ENCODE measurements at places on chromosomes 12 and 14.

- no peak for DNase-seq
- no peak overlapping the region for H3K4me3 ChIP-seq
- H3K4me1 ChIP-seq = no peaks in the 10 kb centered on the region
Observed at GRCh38 chr12:91129662-91130362, 18.5 kb upstream of the LUM start.

GRCh38 chr12:73181244-73181643, 909.1 kb downstream of the TRHDE start:
- no peaks in the 10 kb centered on the region for H3K27me3 ChIP-seq
- no peaks in the 10 kb centered on the region for H3K4me1 ChIP-seq
- H3K27ac ChIP-seq = no peak overlapping the region
- H3K4me3 ChIP-seq = no peak overlapping the region
- H3K36me3 ChIP-seq = no peaks in the 10 kb centered on the region

- H3K4me1 ChIP-seq = no peaks in the 10 kb centered on the region
- no peak overlapping the region for H3K27ac ChIP-seq
- H3K4me3 ChIP-seq = no peak overlapping the region
- no peaks in the 10 kb centered on the region for H3K36me3 ChIP-seq
- DNase-seq = no peak
- no peaks in the 10 kb centered on the region for H3K27me3 ChIP-seq
Observed at GRCh38 chr14:55470025-55470424, 29.6 kb upstream of the TBPL2 start.

DNA sequence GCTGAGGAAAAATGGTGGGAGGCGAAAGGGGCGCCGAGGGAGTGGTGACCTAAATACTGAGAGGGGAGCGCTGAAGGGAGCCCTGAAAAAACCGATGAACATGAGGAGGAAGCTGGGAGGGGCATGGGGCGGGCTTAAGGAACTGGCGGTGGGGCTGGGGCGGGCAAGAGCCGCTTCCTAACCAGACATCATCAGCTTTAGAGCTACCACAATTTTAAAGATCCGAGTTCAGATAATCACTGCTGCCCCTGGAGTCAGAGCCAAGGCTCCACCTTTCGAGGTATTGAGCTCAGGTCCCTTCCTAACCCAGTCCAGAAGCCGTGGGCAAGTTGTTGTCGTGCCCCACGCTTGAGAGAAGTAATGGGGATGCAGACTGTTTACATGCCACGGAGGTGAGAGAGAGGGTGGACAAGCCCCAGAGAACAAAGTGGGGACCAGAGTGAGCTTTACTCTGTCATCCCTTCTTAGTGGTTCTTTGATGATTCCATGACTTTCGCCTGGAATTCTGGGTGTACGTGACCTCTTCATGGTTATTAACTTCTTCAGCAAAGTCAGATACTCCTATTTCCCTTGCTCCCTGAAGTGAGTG, 393 bp downstream of the ORMDL2 start:
- no peak overlapping the region for H3K4me3 ChIP-seq
- no peaks in the 10 kb centered on the region for H3K27me3 ChIP-seq
- H3K4me1 ChIP-seq = peaks cover 30% of the 10 kb centered on the region
- DNase-seq = no peak

DNA sequence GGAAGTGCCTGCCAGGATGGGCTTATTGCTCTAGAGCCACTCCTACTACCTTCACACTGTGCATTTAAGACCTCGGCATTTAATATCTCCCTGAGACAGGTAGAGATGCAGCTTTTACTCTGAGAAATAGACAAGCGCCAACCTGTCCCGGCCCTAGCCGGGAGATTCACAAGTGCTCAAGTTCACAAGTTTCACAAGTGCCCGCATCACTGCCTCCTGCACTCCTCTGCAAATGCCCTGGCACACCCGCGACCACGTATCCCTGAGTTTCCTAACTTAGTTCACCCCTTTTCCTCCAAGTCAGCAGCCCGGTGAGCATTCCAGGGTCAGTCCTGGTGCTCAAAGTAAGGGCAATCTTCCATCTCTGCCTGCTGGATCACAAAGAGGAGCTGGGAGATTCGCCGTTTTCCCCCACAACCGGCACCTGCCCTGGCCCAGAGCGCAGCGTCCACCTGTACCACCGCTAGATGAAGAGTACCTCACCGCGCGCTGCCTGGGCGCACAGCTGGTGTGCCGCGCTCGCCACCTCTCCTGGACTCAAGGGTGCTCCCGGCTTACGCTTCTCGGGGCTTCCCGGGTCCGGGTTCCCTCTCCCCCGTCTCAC, 5.0 kb upstream of the SLC38A4 start:
- DNase-seq = no peak
- no peaks in the 10 kb centered on the region for H3K36me3 ChIP-seq

DNA sequence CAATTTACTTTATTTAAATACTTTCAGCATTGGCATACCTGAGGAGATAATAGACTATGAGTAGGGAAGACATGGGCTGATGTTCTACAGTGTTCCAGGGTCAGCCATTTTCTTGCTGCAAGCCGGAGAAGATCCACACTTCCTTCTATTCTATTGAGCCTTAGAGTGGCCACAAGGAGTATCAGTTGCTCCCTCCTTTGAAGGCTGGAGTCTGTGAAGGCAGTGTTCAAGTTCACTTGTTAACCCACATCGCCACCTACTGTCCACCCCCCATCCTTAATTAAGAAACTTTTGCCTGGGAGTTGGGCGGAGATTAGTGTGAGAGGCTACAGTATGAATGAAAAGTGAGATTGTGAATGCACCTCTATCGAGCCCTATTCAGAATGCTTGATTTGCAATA, 666.6 kb downstream of the NRXN3 start:
- no peak overlapping the region for H3K27ac ChIP-seq
- H3K4me1 ChIP-seq = no peaks in the 10 kb centered on the region
- H3K36me3 ChIP-seq = no peaks in the 10 kb centered on the region
- no peak for DNase-seq
- no peak overlapping the region for H3K4me3 ChIP-seq
- H3K27me3 ChIP-seq = peaks cover 3% of the 10 kb centered on the region

DNA sequence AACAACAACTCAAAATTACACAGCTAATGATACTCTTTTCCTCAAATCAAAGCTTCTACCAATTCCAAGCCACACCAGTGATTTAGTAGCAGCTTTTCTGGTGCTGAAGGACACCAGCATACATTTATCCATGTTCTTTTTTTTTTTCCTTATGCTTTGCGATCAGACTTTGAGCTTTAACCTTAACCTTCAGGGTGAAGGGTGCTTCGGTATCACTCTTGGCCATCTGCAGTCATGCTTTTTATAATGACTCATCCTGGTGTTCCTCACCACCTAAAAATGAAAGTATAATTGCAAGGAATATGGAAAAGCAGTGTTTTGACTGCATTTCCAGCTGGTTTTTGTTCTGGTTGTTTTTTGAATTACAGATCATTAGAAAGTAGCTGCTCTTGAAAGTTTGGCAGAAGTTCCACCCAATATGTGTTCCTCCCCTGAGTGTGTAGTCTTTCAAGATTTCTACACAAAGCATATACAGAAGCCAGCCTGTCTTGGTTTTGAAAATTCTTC, 1.3 kb upstream of the SLC41A2 start:
- no peaks in the 10 kb centered on the region for H3K36me3 ChIP-seq
- H3K27me3 ChIP-seq = peaks cover 67% of the 10 kb centered on the region
- peak overlapping the region; percentile 89 for H3K4me3 ChIP-seq
- no peak for DNase-seq

DNA sequence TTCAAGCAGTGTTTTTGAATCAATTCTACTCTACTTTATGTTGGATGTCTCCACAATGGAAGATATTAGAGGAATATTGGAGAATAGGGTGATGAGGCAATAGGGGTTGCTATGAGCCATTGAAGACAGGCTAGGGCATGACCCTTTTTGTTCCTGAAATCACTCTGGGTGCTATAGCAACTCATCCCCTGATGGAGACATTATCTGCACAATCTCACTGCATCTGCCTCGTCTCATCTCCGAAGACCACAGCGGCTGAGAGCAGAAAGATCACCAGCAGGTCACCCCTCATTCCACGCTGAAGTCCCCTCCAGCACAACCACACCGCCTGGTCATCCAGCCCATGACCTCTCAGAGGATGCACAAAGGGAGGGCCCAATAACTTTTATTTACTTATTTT, 150.4 kb upstream of the TMEM132C start:
- H3K27me3 ChIP-seq = no peaks in the 10 kb centered on the region
- H3K36me3 ChIP-seq = no peaks in the 10 kb centered on the region
- no peak overlapping the region for H3K27ac ChIP-seq
- no peak for DNase-seq

GRCh38 chr12:67910360-67911274, 78.6 kb upstream of the IFNG-AS1 start:
- no peaks in the 10 kb centered on the region for H3K36me3 ChIP-seq
- no peak for DNase-seq
- H3K27ac ChIP-seq = no peak overlapping the region
- no peak overlapping the region for H3K4me3 ChIP-seq

- H3K4me1 ChIP-seq = no peaks in the 10 kb centered on the region
- no peak overlapping the region for H3K4me3 ChIP-seq
- no peak overlapping the region for H3K27ac ChIP-seq
- no peak for DNase-seq
- no peaks in the 10 kb centered on the region for H3K36me3 ChIP-seq
Observed at GRCh38 chr14:39491134-39491571, 58.9 kb upstream of the FBXO33 start.

GRCh38 chr12:29066011-29066588, 83.0 kb upstream of the FAR2 start:
- no peak overlapping the region for H3K4me3 ChIP-seq
- H3K27ac ChIP-seq = no peak overlapping the region
- no peaks in the 10 kb centered on the region for H3K4me1 ChIP-seq
- peaks cover 9% of the 10 kb centered on the region for H3K27me3 ChIP-seq

GRCh38 chr12:117014342-117014887, 84.8 kb downstream of the TESC start:
- H3K36me3 ChIP-seq = peaks cover 54% of the 10 kb centered on the region
- H3K27me3 ChIP-seq = no peaks in the 10 kb centered on the region
- H3K4me1 ChIP-seq = no peaks in the 10 kb centered on the region
- no peak for DNase-seq

DNA sequence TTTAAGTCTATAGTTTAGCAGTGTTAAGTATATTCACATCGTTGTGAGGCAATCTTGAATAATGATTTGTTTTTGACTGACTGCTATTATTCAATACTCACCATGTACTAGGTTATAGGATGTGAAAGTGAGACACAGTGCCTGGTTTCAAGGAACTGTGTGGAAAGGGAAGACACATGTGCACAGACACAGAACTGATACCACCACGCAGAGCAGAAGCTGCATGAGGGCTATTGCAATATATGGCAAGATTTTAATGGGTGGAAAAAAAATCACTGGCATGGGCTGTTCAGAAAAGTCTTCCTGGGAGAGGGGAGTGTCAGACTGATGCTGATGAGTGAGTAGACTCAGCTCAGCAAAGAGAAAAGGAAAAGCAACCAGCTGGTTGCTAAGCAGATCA, 10.4 kb downstream of the SLC7A8 start:
- peaks cover 7% of the 10 kb centered on the region for H3K4me1 ChIP-seq
- H3K27me3 ChIP-seq = no peaks in the 10 kb centered on the region
- no peak for DNase-seq

GRCh38 chr12:65822732-65823512, 1.4 kb upstream of the HMGA2 start:
- DNase-seq = no peak
- peaks cover 14% of the 10 kb centered on the region for H3K4me1 ChIP-seq
- H3K36me3 ChIP-seq = no peaks in the 10 kb centered on the region

- H3K36me3 ChIP-seq = peaks cover 7% of the 10 kb centered on the region
- DNase-seq = no peak
- H3K4me1 ChIP-seq = peaks cover 10% of the 10 kb centered on the region
- H3K27me3 ChIP-seq = no peaks in the 10 kb centered on the region
- peak overlapping the region; percentile 10 for H3K4me3 ChIP-seq
Observed at GRCh38 chr14:68199554-68200151, 380.1 kb downstream of the RAD51B start.

- no peak for DNase-seq
- no peaks in the 10 kb centered on the region for H3K36me3 ChIP-seq
- peaks cover 2% of the 10 kb centered on the region for H3K27me3 ChIP-seq
Observed at GRCh38 chr14:96136371-96137005, 68.2 kb upstream of the BDKRB2 start.

GRCh38 chr12:91123236-91123916, 12.1 kb upstream of the LUM start:
- H3K27ac ChIP-seq = no peak overlapping the region
- H3K4me1 ChIP-seq = no peaks in the 10 kb centered on the region
- H3K27me3 ChIP-seq = no peaks in the 10 kb centered on the region

DNA sequence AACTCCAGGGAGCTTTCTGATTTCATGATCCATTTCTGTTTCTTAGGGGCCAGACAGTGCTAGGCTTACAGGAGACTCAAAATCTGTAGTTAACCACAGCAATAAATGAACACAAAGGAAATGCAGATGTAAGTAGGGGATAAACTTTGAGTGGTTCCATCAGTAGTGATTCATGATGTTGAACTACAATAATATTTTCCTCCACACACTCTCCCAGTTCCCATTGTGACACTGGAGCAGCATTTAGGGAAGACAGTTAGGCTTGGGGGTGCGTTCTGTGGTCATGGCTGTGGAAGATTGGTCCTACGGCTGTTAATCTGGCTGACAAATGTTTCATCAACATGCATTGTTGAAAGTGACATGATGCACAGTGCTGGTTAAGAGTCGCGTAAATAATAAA, 66.9 kb downstream of the HMGA2 start:
- H3K4me1 ChIP-seq = no peaks in the 10 kb centered on the region
- no peak overlapping the region for H3K4me3 ChIP-seq
- H3K27ac ChIP-seq = no peak overlapping the region
- H3K27me3 ChIP-seq = peaks cover 25% of the 10 kb centered on the region
- H3K36me3 ChIP-seq = no peaks in the 10 kb centered on the region

GRCh38 chr12:124506145-124506831, 61.1 kb downstream of the NCOR2 start:
- H3K36me3 ChIP-seq = no peaks in the 10 kb centered on the region
- H3K27ac ChIP-seq = no peak overlapping the region
- DNase-seq = no peak
- peaks cover 7% of the 10 kb centered on the region for H3K4me1 ChIP-seq

GRCh38 chr12:80154261-80154660, 54.9 kb downstream of the OTOGL start:
- H3K36me3 ChIP-seq = peaks cover 2% of the 10 kb centered on the region
- H3K27ac ChIP-seq = no peak overlapping the region
- H3K4me3 ChIP-seq = no peak overlapping the region
- peaks cover 9% of the 10 kb centered on the region for H3K4me1 ChIP-seq
- DNase-seq = no peak

DNA sequence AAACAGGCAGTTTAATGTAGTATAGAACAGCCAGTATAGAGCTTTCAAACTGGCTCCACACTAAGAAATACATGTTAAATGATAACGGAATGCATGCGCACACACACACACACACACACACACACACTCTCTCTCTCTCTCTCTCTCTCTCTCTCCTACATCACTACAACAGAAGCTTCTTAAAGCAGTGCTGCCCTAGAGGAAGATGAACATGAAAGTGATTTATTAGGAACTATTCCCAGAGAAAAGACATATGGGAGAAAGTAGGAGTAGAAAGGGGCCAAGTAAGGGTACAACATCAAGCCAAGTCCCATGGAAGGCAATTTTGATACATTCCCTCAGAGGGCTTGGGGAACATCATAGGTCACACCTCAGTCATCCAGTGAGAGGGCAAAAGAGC, 16.4 kb upstream of the DHRS4 start:
- H3K4me3 ChIP-seq = no peak overlapping the region
- H3K27ac ChIP-seq = no peak overlapping the region
- peaks cover 8% of the 10 kb centered on the region for H3K36me3 ChIP-seq
- H3K4me1 ChIP-seq = no peaks in the 10 kb centered on the region

- H3K4me1 ChIP-seq = peaks cover 37% of the 10 kb centered on the region
- H3K27ac ChIP-seq = no peak overlapping the region
- peak overlapping the region; percentile 96 for H3K4me3 ChIP-seq
- DNase-seq = no peak
Observed at GRCh38 chr14:77709412-77709811, 1.5 kb downstream of the SLIRP start.

GRCh38 chr12:53004178-53004577, 2.1 kb upstream of the EIF4B start:
- H3K27me3 ChIP-seq = peaks cover 15% of the 10 kb centered on the region
- peaks cover 13% of the 10 kb centered on the region for H3K36me3 ChIP-seq
- DNase-seq = no peak
- peaks cover 22% of the 10 kb centered on the region for H3K4me1 ChIP-seq
- H3K27ac ChIP-seq = no peak overlapping the region
